ENCODE measurements at places on chromosomes 7 and 10. TPM values are rescaled to one million over a fixed set of nuclear protein-coding genes. Genes with fewer than 3 reads are reported as not detected.

The OR9A2 gene
- not detected for total RNA-seq

- H3K27me3 ChIP-seq, result peaks cover 43% of the 10 kb centered on the region
- H3K4me3 ChIP-seq, result no peak overlapping the region
- no peaks in the 10 kb centered on the region for H3K36me3 ChIP-seq
- no peaks in the 10 kb centered on the region for H3K4me1 ChIP-seq
- DNase-seq, result no peak
Observed at GRCh38 chr10:49615213-49615612, 1.4 kb downstream of the CHAT start.

DNA sequence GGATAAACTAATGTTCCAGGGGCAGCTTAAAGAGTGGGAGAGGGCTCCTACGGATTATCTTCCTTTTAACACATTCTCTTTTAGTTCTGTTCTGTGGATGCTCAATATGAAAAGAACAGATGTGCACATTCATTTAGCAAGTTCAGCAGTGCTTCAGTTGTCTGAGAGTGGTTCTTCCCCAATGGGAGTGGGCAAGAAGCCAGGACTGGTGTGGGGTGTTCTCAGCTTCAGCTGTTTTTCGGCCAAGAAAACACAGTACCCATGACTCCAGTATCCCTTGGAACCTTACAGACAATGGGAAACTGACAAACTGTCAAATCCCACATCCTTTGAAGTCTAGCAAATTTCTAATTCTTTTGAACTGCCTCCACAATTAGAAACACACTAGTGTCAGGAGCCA, 71.5 kb upstream of the LRRC17 start:
- no peak overlapping the region for H3K27ac ChIP-seq
- H3K4me1 ChIP-seq, result no peaks in the 10 kb centered on the region
- no peak overlapping the region for H3K4me3 ChIP-seq
- H3K27me3 ChIP-seq, result no peaks in the 10 kb centered on the region
- no peak for DNase-seq
- H3K36me3 ChIP-seq, result no peaks in the 10 kb centered on the region

- peaks cover 21% of the 10 kb centered on the region for H3K27me3 ChIP-seq
- no peaks in the 10 kb centered on the region for H3K36me3 ChIP-seq
- H3K4me1 ChIP-seq, result no peaks in the 10 kb centered on the region
- H3K27ac ChIP-seq, result no peak overlapping the region
Observed at GRCh38 chr10:44382981-44383748, 1.7 kb downstream of the CXCL12 start.

DNA sequence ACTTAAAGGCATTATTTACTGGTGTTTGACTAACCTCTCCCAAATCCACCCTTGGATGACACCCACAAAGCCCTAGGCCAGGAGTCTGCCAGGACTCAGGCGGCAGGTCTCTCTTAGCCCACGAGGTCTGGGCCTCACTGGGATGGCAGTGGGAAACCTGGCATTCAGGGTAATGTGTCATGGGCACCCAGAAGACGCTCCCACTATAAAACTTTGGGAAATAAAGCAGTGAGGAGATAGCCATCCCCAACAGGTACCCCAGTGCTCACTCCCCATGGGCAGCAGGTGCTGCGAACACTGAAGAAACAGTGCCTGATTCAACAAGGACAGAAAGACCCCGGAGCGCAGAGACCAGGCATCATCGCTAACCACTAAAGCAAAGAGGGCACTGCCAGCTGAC, 14.4 kb upstream of the PTPRN2 start:
- H3K4me1 ChIP-seq, result no peaks in the 10 kb centered on the region
- no peaks in the 10 kb centered on the region for H3K27me3 ChIP-seq
- no peak overlapping the region for H3K27ac ChIP-seq
- no peak overlapping the region for H3K4me3 ChIP-seq
- DNase-seq, result no peak
- no peaks in the 10 kb centered on the region for H3K36me3 ChIP-seq

DNA sequence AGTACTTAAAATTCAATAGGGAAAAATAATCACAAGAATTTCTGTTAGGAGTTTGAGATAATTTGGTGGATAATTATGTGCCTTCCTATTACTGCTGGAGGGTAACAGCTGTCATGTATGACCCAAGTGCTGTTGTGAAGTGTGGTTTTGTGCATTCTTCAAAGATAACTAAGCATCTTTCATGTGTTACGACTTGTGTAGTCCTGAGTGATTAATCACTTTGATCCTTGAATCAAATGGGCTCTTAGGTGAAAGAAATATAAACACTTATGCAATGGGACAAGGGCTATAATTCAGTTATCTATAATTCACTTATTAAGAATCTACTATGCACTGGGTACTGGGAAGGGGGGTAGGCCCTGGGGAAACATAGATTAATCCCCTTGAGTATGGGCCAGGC, 89.0 kb downstream of the CH25H start:
- no peak overlapping the region for H3K27ac ChIP-seq
- H3K36me3 ChIP-seq, result no peaks in the 10 kb centered on the region
- no peak overlapping the region for H3K4me3 ChIP-seq
- no peaks in the 10 kb centered on the region for H3K4me1 ChIP-seq
- no peak for DNase-seq
